ENCODE measurements at places on chromosomes 16 and 17. TPM values are rescaled to one million over a fixed set of nuclear protein-coding genes. Genes with fewer than 3 reads are reported as not detected.
A peak's percentile ranks its signal among the peaks of the same experiment; 100 is the strongest.

DNA sequence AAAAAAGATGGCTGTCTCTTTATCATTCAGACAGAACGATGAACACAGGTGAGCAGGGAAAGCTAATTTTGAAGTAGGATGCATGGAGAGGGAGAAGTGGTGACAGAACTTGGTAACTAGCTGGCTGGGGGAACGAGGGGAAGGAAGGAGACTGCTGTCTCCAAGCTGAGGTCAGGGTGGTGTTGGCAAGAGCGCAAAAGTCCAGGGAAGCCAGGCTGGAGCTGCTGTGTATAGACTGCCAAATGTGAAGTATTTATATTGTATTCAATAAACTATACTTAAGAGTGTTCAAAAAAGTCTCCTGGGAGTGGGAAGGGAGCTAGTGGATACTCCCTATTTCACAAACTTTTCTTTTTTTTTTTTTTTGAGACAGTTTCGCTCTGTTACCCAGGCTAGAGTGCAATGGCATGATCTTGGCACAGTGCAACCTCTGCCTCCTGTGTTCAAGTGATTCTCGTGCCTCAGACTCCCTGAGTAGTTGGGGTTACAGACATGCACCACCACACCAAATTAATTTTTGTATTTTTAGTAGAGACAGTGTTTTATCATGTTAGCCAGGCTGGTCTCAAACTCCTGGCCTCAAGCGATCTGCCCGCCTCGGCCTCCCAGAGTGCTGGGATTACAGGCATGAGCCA is 8.2 kb downstream of the TMEM106A start:
- no peak for DNase-seq

DNA sequence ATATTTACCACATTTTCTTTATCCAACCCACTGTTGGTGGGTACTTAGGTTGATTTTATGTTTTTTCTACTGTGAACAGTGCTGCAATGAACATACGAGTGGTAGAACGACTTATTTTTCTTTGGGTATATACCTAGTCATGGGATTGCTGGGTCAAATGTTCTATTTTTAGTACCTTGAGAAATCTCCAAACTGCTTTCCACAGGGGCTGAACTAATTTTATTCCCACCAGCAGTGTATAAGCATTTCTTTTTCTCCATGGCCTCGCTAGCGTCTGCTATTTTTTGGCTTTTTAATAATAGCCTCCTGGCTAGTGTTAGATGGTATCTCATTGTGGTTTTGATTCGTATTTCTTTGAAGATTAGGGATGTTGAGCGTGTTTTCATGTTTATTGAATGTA is 202.3 kb downstream of the LGALS9B start:
- DNase-seq = no peak

DNA sequence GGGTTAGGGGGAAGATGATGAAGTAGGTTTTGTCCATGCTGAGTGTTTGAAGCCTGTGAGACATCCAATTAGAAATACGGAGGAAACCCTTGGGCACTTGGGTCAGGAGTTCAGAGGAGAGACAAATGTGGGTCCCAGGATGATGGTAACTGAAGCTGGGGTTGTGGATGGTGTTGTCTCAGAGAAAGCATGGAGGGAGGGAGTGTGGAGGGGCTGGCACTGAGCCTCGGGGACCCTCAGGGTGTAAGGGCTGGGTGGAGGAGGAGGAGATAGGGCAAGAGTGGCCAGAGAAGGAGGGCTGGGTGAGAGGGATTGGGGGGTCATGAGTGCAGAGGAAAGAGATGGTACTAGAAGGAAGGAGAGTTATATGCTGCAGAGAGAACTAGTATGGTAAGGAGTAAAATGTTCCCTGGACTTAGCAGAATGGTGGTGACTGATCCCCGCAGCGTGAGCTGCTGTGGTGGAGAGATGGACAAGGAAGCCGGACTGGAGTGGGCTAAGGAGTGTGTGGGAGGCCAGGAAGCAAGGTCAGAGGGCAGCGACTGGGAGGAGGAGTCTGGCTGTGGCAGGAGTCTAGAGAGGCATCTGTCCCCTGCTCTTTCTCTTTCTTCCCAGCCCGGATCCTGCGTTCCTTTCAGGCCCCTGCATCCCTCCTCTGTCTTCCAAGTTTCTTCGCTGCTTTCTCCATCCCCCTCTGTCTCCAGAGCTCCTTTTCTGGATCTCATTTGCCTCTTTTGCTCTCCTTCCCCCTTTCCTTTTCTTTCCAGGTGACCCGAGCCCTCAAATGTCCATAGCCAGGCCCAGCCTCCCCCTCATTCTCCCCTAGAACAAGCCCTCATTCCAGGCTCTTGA is 3.9 kb upstream of the COL1A1 start:
- peak; percentile 51 for DNase-seq

The UNC13D gene
- 10.6 TPM for total RNA-seq

GRCh38 chr16:89504091-89504490 is 4.1 kb upstream of the SPG7 start:
- no peak for DNase-seq

DNA sequence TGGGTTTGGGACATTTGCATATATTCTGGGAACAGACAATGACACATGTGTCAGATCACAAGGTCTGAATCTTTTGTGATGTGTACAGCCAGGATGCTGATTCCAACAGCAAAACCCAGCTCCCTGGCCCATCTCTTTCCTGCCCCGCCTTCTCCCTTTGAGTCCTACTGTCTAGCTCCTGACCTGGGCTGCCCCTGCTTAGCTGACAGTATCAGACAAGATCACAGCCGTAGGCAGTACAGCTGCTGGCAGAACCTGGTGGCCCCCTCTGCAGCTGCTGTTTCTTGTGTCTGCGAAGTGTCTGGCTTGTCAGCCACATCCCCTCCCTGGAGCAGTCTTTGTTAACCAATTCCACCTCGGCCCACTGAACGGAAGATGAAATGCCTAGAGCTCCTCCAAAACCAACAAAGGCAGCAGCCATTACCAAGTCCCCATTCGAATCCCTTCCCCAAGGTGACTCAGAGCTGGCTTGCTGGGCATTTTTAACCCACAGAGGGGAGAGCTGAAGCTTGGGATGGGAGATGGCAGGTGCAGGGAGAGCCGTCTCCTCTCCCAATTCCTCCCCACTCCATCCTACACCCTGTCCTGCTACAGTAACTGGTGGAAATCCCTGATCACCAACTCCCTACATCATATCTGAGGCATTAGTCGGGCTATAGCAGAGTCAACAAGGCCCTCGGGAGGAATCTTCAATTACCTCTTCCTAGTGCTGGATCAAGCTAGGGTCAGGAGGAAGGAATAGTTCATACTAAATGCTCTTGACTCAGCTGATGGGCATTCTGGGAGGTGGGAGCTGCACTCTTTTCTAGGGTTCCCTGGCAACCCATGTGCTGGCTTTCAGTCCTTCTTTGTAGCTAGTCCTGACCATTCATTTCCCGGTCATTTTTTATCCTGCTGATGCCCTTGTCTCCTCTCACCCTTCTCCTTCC is 5.8 kb downstream of the PIPOX start:
- DNase-seq = no peak

DNA sequence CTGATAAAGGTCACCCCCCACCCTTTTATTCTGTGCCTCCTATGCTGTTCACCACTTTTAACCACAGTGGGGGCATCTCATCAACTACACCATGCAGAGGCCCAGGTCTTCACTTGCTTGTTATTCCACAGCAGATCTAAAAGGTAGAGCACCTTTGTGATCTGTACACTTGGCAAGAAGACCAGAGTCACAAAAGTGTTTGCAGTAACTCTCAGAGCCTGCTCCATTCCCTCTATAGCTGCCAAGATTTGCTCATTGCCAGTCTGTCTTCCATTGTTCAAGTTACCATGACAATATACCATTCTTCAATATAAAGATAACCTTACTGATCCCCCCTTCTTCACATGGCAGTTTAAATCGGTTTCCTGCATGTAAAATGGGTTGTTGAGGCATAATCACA is 180.0 kb downstream of the TOX3 start:
- DNase-seq = no peak

DNA sequence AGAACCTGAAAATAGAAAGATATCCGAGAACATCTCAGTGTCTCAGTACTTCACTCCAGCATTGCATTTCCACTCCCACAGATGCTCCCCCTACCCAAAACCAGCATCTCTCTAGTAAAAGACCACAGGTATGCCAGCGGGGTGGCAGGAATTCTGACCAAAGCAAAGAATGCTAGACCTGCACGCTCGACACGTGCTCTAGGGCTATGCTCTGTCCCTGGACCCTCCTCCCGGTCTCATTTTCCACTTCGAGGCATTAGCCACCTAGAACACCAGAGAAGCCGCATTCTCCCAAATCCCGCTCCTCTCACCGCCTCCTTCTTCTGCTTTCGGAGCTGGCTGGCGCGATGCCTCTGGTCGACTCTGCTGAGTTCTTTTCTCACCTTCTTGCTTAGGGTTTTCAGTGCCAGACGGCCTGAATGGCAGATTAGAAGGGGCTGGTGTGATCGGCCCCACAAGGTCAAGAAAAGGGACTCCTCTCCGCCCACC is 487 bp downstream of the TSR1 start:
- DNase-seq = peak; percentile 47

GRCh38 chr16:16861546-16861945 is 482.6 kb downstream of the NPIPA7 start:
- no peak for DNase-seq

GRCh38 chr17:32495359-32496231 is 8.8 kb downstream of the CDK5R1 start:
- peak; percentile 69 for DNase-seq

The RAD51C gene
- 38.5 TPM for total RNA-seq

All from Right ventricle myocardium superior (tissue), 1 donor.